Bronchial smooth muscle cell (primary cell): ENCODE measurements at places on chromosomes 6 and 20. TPM values are rescaled to one million over a fixed set of nuclear protein-coding genes. Genes with fewer than 3 reads are reported as not detected.

Gene EDN3
- not detected in 2 replicates for total RNA-seq

Gene ADGRF1
- total RNA-seq, result under 0.01 TPM in 1 of 2 replicates, not detected in the other

Gene FAM184A
- under 0.01 and 0.16 TPM in 2 replicates for total RNA-seq

Gene LY6G6F
- not detected in 2 replicates for total RNA-seq

Gene COX4I2
- total RNA-seq, result 0.43 TPM in 1 of 2 replicates, not detected in the other

Gene ADISSP
- 22.2 and 28.8 TPM in 2 replicates for total RNA-seq

Gene KCNQ5
- total RNA-seq, result 0.32 and 0.34 TPM in 2 replicates

Gene MRAP2
- 0.47 TPM in 1 of 2 replicates, not detected in the other for total RNA-seq

Gene DNMT3B
- 1.1 and 1.5 TPM in 2 replicates for total RNA-seq

Gene CYP24A1
- under 0.01 and 0.09 TPM in 2 replicates for total RNA-seq
